ENCODE measurements at places on chromosomes 6 and 20. TPM values are rescaled to one million over a fixed set of nuclear protein-coding genes. Genes with fewer than 3 reads are reported as not detected.
A peak's percentile ranks its signal among the peaks of the same experiment; 100 is the strongest.

- no peak for DNase-seq
These were observed 8.3 kb downstream of the BAK1 start for GRCh38 chr6:33571637-33572316.

DNA sequence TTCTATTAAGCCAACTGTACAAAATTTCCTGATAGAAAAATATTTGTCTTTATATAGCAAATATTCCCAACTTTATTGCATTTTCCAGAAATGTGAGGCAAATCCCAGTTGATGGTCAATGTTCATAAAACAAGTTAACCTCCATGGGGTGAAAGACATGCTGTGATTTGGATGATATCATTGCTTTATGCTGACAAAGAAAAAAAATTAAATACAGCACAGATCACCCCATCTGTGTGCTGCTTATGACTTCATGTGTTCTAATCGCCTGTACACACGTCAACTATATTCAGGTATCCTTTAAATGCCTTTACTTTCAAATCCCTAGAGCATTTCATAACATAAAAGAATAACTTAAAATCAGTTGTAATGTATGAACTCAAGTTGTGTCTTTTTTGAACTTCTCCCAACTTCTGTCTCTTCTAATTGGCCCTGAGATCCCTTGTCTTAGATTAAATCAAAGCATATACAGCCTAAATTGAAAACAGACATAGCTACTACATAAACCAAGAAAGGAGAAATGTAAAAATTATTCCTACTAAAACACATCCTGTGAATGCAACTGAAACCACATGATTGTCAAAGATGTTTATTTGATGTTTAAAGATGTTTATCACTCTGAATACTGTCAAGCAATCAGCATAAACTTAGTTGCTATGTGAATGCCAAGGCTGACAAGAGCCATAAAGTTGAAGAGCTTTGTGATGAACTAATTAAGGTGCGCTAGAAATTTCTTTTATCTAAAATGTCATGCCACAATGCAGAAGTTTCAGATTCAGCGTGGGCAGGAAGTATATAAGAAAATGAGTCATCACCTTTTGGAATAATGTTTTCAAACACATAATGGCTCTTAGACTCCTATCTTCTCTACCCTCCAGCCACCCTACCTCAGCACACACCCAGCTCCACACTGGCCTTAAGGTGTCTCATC is 68.7 kb downstream of the FILIP1 start:
- DNase-seq: no peak

DNA sequence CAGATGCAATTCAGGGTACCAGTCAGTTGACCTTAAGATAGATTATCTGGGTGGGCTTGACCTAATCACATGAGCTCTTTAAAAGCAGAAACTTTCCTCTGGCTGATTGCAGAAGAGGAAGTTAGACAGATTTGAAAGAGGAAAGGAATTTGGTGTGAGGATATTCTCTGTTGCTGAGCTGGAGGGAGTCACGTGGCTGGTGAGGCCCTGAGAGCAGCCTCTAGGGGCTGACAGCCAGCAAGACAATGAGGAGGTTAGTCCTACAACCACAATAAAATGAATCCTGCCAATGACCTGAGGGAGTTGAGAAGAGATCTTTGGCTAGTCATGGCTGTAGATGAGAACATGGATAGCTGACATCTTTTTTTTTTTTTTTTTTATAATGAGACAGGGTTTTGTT is 87.0 kb upstream of the B3GAT2 start:
- DNase-seq: peak; percentile 28

DNA sequence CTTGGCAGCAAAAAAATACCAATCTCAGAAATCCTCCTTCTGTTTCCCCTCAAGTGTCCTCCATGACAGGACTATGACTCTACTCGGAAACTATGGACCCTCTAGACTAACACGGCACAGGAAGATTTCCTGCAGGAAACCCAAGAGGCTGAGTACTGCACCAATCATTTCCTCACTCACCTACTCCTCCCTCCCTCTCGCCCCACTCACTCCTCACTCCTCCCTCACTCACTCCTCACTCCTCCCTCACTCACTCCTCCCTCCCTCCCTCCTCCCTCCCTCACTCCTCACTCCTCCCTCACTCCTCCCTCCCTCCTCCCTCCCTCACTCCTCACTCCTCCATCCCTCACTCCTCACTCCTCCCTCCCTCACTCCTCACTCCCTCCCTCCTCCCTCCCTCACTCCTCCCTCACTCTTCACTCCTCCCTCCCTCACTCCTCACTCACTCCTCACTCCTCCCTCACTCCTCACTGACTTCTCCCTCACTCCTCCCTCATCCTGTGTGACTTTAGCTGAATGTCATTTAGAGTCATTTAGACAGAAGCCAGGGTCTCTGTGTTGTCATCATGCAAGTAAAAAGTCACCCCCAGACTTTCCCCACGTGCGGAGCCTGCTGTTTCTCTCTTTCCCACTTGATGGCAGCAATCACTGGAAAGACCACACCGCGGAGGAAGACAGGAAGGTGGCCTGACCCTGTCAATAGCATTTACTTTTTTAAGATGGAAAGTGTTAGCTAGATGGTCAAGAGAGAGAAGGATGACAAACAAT is 226.8 kb upstream of the PDE10A start:
- peak; percentile 76 for DNase-seq

DNA sequence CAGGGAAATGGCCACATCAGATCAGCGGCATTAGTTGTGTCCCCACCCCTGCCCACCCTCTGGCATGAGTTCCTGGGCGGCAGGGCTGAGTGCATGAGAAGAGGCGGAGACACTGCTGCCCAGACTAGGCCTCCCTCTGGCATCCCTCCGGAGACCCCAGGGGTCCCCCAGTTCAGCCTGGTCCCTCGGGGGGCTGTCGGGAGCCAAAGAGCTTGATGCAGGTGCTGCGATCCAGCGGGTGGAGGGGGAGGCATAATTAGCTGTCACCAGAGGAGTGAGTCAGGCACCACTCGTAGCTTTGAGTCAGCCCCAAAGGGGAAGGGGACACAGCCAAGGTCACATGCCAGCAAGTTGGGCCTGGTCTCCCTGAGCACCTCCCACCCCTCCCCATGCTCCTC is 34.5 kb downstream of the DLGAP4 start:
- DNase-seq: no peak

DNA sequence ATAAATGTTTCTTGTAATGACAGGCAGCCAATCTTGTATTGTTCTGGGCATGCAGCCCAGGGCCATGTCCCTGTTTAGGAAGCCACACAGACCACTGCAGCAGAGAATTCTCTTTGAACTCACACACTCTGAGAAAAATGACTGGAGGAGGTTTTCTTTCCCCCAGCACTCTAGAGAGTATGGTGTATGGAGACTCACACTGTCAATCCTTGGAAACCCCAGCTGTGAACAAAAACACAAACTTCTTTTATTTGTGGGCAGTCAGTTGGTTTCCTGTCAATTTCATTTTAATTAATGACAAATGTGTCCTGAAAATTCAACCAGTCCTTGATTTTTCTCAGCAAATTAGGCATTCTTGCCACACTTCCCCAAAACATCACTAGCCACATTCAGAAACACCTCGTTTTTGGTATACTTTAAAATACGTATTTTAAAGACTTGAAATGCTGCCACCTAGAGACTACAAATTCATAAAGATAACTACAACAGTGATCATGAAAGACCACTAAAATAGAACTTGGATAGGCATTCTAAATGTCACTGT is 52.9 kb upstream of the UFL1 start:
- peak; percentile 50 for DNase-seq

DNA sequence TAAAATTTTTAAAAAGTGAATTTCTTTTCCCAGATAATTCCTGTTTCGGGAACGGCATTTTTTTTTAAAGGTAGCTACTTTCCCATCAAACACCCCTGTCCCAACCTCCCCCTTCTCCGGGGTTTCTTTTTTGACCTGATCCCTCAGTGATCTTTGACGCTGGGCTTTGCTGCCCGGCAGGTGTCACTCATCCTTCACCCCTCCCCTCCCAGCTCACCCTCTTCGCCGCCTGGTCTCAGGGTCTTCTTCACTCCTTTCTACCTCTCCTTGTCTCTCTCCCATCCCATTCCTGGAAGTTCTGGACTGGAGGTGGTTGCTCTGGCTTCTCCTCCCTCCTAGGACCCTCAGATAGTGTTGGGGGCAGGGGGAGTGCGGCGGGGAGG is 329 bp upstream of the GPR6 start:
- peak; percentile 70 for DNase-seq

GRCh38 chr6:67881706-67882065 is 753.4 kb upstream of the ADGRB3 start:
- DNase-seq: no peak

DNA sequence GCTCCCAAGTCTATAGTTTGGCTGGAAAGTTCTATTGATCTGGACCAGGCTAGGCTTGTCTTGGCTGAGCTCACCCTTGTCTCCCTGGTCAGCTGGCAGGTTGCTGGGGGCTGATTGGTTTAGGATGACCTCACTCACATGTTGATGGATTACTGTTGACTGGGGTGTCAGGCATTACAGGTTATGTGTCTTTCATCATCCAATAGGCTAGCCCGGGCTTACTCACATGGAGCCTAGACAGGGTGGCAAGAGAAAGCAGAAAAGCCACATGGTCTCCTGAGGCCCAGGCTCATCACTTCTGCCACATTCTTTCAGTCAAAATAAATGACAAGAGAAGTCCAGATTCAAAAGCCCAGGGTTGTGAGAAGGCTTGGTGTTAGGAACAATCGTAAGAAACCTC is 103.5 kb downstream of the BFSP1 start:
- no peak for DNase-seq

GRCh38 chr6:26122793-26123674 is 35.8 kb downstream of the HFE start:
- peak; percentile 99 for DNase-seq

DNA sequence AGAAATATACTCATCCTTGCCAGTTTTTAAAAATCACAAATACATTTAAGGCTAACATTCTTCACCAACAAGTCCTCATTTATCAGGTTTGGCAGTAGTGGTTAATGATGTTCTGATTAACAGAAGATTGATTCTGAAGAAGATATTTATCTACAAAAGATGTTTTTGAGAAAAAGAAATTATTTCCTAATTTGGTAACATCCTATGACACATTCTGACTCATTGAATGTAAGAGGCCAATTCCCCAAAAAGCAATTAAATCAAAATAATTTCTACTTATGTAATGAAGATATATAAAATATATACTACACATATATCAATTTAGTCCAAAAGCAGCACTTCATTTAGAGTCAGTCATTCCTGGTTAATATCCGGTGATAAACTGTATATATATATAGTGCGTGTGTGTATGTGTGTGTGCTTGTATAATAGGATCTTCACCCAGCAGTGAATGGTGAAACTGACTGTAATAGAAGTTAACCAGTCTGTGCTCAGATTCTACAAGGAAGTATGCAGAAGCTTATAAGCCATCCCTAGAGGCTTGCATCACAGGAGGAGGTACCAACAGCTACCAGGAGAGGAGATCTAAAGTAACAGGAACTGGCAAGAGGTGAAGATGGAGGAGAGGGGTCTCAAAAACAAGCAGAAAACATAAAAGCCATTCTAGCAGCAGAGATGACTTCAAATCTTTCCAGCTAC is 82.9 kb upstream of the MARCKS start:
- peak; percentile 13 for DNase-seq

DNA sequence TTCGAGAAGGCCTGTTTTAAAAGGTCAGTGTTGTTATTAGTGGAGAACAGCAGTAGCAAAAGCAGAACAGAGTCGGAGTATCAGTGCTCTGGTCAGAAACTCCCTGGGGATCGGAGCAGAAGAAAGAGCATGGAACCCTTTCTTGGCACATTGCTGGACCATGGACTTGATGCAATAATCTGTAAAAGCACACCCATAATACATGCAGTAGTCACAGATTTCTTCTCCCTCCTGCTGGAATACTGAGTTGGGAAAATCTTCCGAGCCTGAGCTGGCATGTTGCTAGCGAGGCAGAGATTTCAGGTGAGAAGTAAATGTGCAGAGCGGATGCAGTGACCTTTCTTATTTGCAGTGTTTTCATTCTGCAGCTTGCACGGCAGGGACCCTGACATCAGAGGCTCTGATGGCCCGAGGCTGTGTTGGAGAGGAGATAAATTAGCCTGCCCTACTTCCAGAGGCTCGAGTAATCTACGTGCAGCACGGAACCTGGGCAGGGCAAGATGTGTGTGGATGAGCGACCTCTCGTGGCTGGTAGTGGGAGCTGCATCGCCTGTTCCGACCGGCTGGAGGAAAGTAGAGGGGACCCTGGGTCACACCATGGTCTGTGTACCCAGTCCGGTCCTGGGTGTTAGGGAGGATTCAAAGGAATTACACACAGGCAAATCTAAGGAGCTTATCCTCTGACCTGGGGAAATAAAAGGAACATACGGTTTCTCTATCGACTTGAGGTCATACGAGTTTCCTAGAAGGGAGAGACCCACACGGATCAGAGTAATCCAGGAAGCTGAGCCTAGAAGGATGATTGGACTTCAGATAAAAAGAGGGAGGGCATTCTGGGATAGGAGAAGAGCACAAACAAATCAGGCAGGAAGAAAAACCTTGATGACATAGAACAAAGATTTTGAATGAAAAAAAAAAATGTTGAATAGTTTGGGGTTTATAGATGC is 137.0 kb upstream of the STMND1 start:
- DNase-seq: peak; percentile 88

- no peak for DNase-seq
These were observed 23.9 kb downstream of the ILRUN start for GRCh38 chr6:34672657-34673043.

- DNase-seq: no peak
These were observed 44.1 kb downstream of the ELOVL2 start for GRCh38 chr6:10999994-11000393.

DNA sequence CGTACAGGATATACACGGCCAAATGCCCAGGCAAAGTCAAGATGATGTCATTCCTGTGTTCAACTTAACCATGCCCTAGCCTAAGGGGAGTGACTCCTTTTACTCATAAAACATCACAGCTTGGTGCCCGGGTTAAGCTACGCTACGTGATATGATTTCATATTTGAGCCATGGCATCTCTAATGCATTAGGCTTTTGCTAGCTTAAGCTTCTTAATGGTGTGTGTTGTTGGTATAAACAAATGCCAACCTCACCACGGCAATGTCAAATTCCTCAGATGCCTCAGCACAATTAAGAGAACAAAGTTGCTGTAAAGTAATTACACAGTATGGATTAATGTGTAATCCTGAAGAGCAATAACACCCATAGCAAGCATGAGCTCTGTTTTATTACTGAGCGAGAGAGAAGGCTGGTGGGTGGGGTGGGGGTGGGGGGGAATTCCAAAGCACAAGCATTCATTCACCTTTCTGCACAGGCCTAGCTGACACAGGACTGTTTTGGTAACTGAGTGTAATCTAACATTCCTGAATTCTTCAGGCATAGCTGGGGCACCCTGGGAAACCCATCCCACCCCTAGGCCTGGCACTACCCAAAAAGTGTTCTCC is 44.7 kb upstream of the CNKSR3 start:
- no peak for DNase-seq

GRCh38 chr6:168711049-168711640 is 270.2 kb downstream of the SMOC2 start:
- DNase-seq: peak; percentile 53

GRCh38 chr6:4587171-4587570 is 189.0 kb upstream of the CDYL start:
- no peak for DNase-seq

Gene PEX3
- total RNA-seq: 16.4 TPM

Gene PRELID3B
- 43.6 TPM for total RNA-seq

Gene MOG
- total RNA-seq: 0.74 TPM

Gene NOX3
- total RNA-seq: not detected

Gene SLC29A1
- 169 TPM for total RNA-seq

Gene KIAA0408
- total RNA-seq: 4.0 TPM

Gene C6orf15
- not detected for total RNA-seq

Gene CAGE1
- total RNA-seq: 0.07 TPM

Measured in GM23338 (cell line).